Spleen (tissue), 13 donors: ENCODE measurements at places on chromosomes 2 and 18.

- no peaks in the 10 kb centered on the region for H3K4me1 ChIP-seq
- DNase-seq: no peak
- no peaks in the 10 kb centered on the region for H3K27me3 ChIP-seq
- H3K4me3 ChIP-seq: no peak overlapping the region
Observed at GRCh38 chr2:120322329-120322728, 23.6 kb upstream of the INHBB start.

DNA sequence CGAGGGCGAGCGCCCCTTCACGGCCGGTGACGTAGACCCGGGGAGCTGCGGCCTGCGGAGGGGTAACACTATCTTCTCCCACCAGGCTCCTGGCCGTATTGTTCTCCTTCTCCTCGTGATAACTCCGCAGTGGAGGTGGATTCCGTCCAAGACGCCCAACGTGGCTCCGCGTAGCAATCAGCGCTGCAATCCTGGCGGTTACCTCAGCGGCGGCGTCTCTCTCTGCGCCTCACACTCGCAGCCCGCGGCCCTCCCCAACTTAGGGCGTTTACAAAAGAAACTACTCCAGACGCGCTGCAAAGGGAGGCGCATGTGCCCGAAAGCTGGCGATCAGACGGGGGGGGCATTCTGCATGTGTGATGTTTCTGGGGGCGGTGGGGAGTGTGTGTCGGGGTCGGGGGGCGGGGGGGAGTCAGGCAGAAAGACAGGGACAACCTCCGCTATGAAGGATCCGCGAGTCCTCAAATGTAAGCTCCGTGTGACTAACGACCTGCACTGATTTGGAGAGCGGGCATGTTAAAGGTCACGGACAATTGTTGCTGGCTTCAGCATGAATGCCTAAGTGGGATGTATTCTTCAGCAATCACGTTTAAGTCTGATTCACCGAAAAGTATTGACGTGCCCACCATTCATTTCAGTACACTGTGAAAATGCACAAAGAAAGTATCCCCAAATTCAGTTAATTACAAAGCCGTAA, 1.3 kb upstream of the ZNF516 start:
- peaks cover 3% of the 10 kb centered on the region for H3K27me3 ChIP-seq
- H3K4me1 ChIP-seq: peaks cover 28% of the 10 kb centered on the region
- peak; percentile 89 for DNase-seq
- H3K4me3 ChIP-seq: peak overlapping the region; percentile 75
- no peaks in the 10 kb centered on the region for H3K36me3 ChIP-seq

GRCh38 chr2:105786231-105787230, 41.8 kb downstream of the NCK2 start:
- no peaks in the 10 kb centered on the region for H3K27me3 ChIP-seq
- peak overlapping the region; percentile 80 for H3K27ac ChIP-seq
- no peaks in the 10 kb centered on the region for H3K36me3 ChIP-seq
- H3K4me1 ChIP-seq: peaks cover 100% of the 10 kb centered on the region
- DNase-seq: no peak
- no peak overlapping the region for H3K4me3 ChIP-seq

DNA sequence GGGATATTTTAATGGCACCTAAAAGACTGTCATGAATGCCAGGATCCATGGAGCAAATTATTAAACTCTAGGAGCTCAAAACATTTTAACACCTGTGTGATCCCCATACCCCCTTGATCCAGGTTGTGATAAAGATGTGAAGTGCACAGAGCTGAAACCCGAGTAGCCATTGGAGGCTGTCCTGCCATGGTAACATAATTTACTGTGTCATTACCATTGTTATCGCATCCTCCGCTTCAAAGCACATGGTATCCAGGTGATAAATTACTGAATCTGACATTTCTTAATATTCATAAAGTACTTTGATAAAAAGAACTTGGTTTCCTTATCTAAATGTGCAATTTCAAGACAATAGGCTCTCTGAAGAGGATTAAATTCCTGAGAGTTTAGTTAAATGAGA, 109.3 kb downstream of the CHST9 start:
- no peaks in the 10 kb centered on the region for H3K27me3 ChIP-seq
- no peak for DNase-seq
- H3K27ac ChIP-seq: no peak overlapping the region
- H3K36me3 ChIP-seq: no peaks in the 10 kb centered on the region

DNA sequence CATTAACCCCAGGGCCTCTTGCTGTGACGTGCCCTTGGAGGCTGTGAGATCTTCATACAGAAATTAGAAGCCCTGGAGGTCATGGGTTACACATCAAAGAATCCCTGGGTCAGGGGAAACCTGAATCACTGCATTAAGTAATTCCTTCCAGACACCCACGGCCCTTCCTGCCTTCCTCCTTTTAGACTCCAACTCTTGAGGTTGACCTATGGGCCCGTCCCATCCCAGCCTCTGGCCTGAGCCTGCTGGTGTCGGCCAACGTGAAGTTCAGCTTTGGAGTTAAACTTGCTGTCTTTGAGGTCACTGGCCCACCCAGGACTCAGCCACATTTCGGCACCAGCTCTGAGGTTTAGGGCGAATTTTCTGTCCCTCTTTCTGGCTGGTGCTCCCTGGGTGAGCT, 198.3 kb downstream of the ACKR3 start:
- DNase-seq: no peak
- H3K4me1 ChIP-seq: no peaks in the 10 kb centered on the region
- no peak overlapping the region for H3K27ac ChIP-seq
- H3K36me3 ChIP-seq: no peaks in the 10 kb centered on the region
- no peaks in the 10 kb centered on the region for H3K27me3 ChIP-seq
- no peak overlapping the region for H3K4me3 ChIP-seq

GRCh38 chr2:126932529-126932928, 33.8 kb downstream of the TEX51 start:
- no peak overlapping the region for H3K4me3 ChIP-seq
- H3K36me3 ChIP-seq: no peaks in the 10 kb centered on the region
- no peak overlapping the region for H3K27ac ChIP-seq
- DNase-seq: no peak
- H3K27me3 ChIP-seq: no peaks in the 10 kb centered on the region
- H3K4me1 ChIP-seq: no peaks in the 10 kb centered on the region

DNA sequence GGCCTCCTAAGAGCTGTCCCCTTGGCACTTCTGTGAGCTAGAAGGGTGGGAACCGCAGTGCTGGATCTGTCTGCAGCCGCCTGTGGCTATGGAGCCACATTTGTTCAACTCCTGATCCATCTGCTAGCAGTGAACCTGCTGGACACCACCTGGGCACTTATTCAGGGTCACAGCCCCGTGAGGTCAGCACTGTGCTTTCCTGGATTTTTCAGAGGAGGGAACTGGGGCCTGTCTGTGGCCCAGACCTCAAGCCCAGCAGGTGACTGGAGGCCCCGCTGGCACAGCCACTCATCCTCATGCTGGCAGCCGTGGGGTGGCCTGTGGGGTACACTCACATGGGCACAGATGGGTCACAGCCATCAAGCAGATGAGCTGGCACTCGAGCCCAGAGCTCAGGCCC, 155.3 kb downstream of the TFCP2L1 start:
- H3K27ac ChIP-seq: no peak overlapping the region
- no peaks in the 10 kb centered on the region for H3K4me1 ChIP-seq
- no peaks in the 10 kb centered on the region for H3K36me3 ChIP-seq
- H3K4me3 ChIP-seq: no peak overlapping the region
- DNase-seq: no peak

DNA sequence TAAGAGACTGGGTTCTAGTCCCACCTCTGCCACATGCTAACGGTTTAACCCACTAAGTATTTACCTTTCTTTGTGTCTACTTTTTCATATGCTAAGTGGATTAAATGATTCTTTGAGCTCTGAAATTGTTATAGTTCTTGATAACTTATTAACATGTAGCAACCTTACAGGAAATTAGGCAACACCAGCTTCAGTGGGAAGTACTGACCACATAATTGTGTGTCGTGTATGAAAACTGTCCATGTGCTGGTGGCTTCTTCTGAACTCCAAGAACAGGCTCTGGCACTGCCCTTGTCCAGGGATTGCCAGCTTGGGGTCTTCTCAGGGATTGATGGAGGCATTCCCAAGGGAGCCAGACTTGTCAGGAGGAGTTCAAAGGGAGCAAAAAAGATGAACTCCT, 427.7 kb downstream of the TGIF1 start:
- H3K4me1 ChIP-seq: peaks cover 32% of the 10 kb centered on the region
- no peak overlapping the region for H3K4me3 ChIP-seq
- no peaks in the 10 kb centered on the region for H3K36me3 ChIP-seq
- no peak overlapping the region for H3K27ac ChIP-seq
- no peak for DNase-seq

DNA sequence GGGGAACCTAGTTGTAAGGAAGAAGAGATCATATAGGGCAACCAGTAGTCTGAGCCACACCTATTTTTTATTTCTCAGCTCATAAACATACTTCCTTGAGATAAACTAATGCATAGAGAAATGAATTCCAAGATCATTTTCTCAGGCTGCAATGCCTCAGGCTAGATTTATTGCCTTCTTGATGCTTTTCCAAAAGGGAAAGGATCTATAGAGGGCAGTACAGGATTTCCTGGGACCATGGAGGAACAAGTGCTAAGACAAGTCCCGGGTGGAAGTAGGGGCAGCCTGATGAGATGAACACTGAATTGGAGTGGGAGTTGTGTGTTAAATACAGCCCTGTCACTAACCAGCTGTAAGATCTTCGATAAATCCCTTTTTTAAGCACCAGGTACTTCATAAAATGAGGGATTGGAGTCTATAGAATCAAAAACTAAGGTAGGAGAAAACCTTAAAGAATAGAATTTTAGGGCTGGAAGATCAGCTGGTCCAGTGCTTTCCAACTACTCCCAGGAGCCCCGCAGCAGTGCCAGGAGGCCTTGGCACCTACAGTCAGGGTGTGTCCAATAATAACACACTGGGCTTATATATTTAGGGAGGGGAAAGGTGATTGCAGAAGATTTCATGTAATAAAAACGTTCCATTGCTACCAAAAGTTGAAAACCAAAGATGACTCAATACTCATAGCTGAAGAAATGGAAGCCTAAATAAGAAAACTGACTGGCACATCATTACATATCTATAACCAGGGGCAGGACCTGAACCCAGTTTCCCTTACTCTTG, 58.1 kb downstream of the SERTAD2 start:
- no peaks in the 10 kb centered on the region for H3K27me3 ChIP-seq
- H3K27ac ChIP-seq: no peak overlapping the region
- H3K4me3 ChIP-seq: no peak overlapping the region

DNA sequence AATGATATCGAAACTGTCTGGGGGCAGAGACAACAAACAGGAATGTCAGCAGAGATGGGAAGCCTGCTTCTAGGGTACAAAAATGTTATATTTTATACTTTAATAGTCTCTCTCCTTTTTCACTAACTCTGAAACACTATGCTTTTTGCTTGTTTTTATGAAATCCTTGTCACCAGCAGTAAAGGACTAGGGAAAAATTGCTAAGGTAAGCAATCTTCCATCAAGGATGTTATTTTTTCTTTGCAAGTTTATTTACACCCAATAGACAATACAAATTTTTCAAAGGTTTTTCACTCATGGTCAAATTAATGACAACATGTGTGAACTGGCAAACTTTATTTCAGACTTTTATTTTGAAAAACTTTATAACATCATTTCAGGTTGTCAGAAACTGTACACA, 1465.9 kb upstream of the NXPH2 start:
- no peak overlapping the region for H3K27ac ChIP-seq
- no peak overlapping the region for H3K4me3 ChIP-seq
- H3K36me3 ChIP-seq: no peaks in the 10 kb centered on the region

- no peak overlapping the region for H3K27ac ChIP-seq
- no peak for DNase-seq
- no peaks in the 10 kb centered on the region for H3K27me3 ChIP-seq
- H3K36me3 ChIP-seq: no peaks in the 10 kb centered on the region
- no peaks in the 10 kb centered on the region for H3K4me1 ChIP-seq
- no peak overlapping the region for H3K4me3 ChIP-seq
Observed at GRCh38 chr2:66032226-66032775, 402.6 kb upstream of the MEIS1 start.

DNA sequence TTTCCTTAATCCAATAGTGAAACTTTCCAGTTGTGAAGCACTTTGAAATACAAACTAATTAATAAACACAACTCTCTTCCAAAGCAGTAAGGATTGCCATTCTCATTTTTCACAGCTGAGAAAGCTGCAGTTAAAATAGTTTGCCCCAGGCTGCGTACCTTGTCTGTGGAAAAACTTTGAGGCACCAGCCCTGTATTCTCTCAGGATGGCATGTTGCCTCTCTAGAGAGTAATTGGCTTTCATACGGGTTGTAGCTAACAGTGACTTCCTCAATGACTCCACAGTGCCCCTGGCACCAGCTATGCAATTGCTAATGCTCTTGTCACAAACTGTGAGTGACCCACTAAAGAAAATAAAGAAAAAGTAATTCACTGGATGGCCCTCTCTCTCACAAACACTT, 345.7 kb downstream of the MTX2 start:
- H3K36me3 ChIP-seq: no peaks in the 10 kb centered on the region
- DNase-seq: no peak
- no peaks in the 10 kb centered on the region for H3K27me3 ChIP-seq

DNA sequence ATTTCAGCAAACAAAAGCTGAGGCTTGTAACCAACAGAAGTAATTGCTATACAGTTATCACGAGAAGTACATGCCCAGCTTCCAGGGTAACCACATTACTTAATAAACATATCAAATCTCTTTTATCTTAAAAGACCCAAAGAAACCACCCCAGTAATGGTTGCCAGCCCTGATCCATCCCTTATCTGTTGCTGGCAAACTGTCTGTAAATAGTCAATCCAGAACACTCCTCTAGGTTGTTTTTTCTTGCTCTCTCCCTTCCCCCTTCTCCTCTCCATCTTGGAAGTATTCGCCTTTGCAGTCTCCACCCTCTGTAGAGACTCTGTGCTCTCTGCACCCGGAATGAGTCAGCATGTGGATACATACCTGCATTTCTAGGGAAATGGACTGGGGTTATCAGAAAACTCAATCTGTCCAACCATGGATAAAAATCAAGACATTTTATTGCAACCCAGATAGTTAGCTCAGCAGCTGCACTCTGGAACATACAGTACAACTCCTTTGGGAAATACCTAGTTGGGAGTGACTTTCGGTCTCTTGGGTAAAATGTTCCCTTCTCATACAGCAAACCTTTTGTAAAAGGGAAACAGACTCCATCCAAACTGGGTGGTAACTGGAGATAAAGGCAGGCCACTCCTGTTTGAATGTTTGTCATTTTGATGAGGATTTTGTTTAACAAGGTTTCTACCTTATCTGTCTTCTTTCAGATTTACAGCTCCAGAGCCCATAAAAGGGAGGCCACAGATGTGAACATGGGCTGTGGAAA, 123.5 kb upstream of the FOSL2 start:
- H3K4me3 ChIP-seq: no peak overlapping the region
- no peak for DNase-seq
- H3K4me1 ChIP-seq: peaks cover 2% of the 10 kb centered on the region
- H3K27me3 ChIP-seq: no peaks in the 10 kb centered on the region
- no peaks in the 10 kb centered on the region for H3K36me3 ChIP-seq

DNA sequence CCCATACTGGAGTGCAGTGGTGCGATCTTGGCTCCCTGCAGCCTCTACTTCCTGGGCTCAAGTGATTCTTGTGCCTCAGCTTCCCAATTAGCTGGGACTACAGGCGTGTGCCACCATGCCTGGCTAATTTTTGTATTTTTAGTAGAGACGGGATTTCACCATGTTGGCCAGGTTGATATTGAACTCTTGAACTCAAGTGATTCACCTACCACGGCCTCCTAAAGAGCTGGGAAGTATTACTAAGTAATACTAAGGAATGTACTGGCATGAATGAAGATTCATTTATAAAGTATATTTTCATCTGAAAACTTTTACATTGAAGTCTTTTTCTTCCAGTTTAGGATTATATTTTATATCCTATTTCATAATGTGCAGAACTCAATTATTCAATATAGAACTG, 38.1 kb downstream of the NUP35 start:
- no peak for DNase-seq
- H3K27me3 ChIP-seq: no peaks in the 10 kb centered on the region
- no peaks in the 10 kb centered on the region for H3K4me1 ChIP-seq
- no peak overlapping the region for H3K4me3 ChIP-seq
- H3K27ac ChIP-seq: no peak overlapping the region
- peaks cover 89% of the 10 kb centered on the region for H3K36me3 ChIP-seq
